ENCODE measurements at places on chromosomes 7 and 10. TPM values are rescaled to one million over a fixed set of nuclear protein-coding genes. Genes with fewer than 3 reads are reported as not detected.

DNA sequence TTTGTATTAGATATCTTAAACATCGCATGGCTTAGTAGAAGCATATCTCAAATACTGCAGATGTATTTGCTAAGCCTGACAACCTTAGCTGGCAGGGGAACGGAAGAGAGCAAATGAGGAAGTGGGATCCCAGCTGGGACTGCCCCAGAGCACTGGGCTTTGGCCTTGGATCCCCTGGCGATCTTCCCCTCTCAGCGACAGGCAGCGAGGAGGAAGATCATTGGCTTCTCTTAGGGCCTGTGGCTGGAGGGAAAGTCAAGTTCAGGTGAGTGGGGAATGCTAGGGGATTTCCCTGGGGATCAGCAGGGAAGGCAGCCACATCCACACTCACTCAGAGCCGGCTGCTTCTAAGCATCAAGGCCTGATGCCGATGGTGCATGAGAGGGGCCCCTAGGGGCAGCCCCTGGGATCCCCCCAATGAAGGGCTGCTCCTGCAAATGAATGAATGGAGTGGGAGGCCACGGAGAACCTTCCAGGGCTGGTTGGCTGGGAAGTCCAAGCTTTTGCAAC, 42.0 kb downstream of the LYZL2 start:
- H3K36me3 ChIP-seq, result no peaks in the 10 kb centered on the region
- no peak overlapping the region for H3K27ac ChIP-seq
- H3K4me1 ChIP-seq, result peaks cover 4% of the 10 kb centered on the region
- no peak overlapping the region for H3K4me3 ChIP-seq
- DNase-seq, result no peak

GRCh38 chr7:123864436-123864835, 19.5 kb downstream of the HYAL4 start:
- H3K4me3 ChIP-seq, result no peak overlapping the region
- H3K27me3 ChIP-seq, result no peaks in the 10 kb centered on the region
- DNase-seq, result no peak
- no peak overlapping the region for H3K27ac ChIP-seq
- H3K4me1 ChIP-seq, result no peaks in the 10 kb centered on the region

- H3K4me1 ChIP-seq, result no peaks in the 10 kb centered on the region
- H3K4me3 ChIP-seq, result no peak overlapping the region
- H3K27me3 ChIP-seq, result no peaks in the 10 kb centered on the region
- no peak overlapping the region for H3K27ac ChIP-seq
- H3K36me3 ChIP-seq, result no peaks in the 10 kb centered on the region
Observed at GRCh38 chr10:107814865-107815487, 650.5 kb upstream of the SORCS1 start.

The SPDYE11 gene
- not detected for total RNA-seq

DNA sequence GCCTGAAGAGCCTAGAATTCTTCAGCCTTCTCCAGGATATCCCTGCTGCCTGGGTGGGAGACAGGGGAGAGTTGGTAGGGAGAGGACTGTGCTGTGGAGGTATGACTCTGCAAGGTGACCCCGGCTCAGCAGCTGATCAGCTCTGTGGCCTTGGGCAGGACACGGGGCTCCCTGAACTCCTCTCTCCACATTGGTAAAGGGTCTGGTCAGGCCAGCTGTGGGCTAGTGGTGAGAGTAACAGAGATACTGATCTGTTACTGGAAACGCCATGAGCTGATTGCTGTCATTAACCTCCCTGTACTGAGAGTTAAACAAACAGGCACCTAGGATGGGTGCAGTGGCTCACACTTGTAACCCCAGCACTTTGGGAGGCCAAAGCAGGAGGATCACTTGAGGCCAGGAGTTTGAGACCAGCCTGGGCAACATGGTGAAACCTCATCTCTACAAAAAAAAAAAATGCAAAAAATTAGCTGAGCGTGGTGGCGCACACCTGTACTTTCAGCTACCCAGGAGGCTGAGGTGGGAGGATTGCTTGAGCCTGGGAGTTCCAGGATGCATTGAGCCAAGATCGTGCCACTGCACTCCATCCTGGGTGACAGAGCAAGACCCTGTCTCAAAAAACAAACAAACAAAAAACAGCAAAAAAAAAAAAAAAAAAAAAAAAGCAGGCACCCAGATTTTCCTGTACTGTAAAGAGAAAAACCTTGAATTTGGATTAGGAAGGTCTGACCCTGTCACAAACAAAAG, 151.5 kb downstream of the CUX1 start:
- no peak overlapping the region for H3K4me3 ChIP-seq
- H3K27ac ChIP-seq, result no peak overlapping the region
- H3K4me1 ChIP-seq, result peaks cover 15% of the 10 kb centered on the region

The OR2A42 gene
- not detected for total RNA-seq

The SSC4D gene
- total RNA-seq, result 0.71 TPM

The CDNF gene
- 1.0 TPM for total RNA-seq

DNA sequence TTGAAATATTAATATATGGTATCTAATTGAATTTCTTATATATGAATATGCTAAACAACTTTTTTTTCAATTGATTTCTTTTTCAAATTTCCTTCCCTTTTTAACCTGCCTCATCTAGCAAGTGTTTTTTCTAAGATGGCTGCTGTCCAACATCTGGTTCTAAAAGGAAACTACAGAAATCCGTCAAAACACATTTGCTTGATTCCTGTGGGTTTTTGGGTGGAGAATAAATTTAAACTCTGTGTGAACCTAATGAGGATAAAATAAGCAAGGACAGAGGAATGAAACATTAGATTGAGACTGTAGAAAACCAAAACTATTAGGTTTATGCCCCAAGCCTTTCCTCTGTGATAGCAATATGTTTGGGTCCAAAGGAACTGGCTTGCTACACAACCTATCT, 75.5 kb upstream of the STARD3NL start:
- no peaks in the 10 kb centered on the region for H3K4me1 ChIP-seq
- DNase-seq, result no peak
- H3K27ac ChIP-seq, result no peak overlapping the region
- no peaks in the 10 kb centered on the region for H3K27me3 ChIP-seq
- H3K4me3 ChIP-seq, result no peak overlapping the region

DNA sequence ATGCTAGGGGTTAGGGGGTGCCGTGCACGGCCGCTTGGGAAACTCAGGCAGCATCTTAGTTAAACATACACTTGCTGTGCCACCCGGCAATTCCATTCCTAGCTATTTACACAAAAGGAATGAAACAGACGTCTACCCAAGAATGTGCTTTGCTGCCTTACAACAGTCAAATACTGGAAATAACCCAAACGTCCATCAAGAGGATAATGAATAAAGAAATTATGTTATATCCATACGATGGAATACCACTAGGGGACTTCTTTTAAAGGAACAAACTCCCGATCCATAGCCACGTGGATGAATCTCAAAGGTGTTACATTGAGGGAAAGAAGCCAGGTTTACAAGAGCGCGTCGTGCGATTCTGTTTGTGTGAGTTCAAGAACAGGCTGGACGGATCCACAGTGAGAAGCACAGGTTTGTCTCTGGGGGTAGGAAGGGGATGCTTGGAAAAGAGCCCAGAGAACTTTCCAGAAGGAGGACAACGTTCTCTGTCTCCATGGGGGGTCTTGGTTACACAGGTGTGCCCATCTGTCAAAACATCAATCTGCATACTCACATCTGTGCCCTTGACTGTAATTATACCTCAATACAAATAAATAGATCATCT, 41.8 kb downstream of the STK32C start:
- no peak overlapping the region for H3K4me3 ChIP-seq
- H3K36me3 ChIP-seq, result no peaks in the 10 kb centered on the region
- H3K27ac ChIP-seq, result no peak overlapping the region
- H3K27me3 ChIP-seq, result no peaks in the 10 kb centered on the region
- DNase-seq, result no peak

The OR2A7 gene
- 0.24 TPM for total RNA-seq

DNA sequence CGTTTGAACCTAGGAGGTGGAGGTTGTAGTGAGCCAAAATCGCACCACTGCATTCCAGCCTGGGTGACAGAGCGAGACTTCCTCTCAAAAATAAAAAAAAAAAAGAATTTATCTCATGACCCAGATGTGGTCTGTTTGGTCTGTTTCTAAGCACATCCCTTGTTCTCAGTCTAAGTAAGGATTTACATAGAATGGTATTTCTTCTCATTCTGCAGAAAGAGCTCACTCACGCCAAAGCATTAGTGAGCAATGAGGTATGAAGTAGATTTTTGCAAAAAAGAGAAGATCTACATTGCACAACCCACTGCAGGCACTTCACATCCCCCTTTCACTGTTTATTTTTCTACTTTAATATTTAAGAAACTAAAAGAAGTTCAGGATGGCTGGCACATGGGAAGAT, 76.5 kb upstream of the FGL2 start:
- H3K27me3 ChIP-seq, result no peaks in the 10 kb centered on the region
- no peaks in the 10 kb centered on the region for H3K36me3 ChIP-seq
- no peak overlapping the region for H3K4me3 ChIP-seq
- no peak for DNase-seq
- H3K4me1 ChIP-seq, result no peaks in the 10 kb centered on the region

The CYP3A7 gene
- total RNA-seq, result 0.99 TPM

- no peaks in the 10 kb centered on the region for H3K36me3 ChIP-seq
- no peaks in the 10 kb centered on the region for H3K4me1 ChIP-seq
- peaks cover 66% of the 10 kb centered on the region for H3K27me3 ChIP-seq
- H3K4me3 ChIP-seq, result no peak overlapping the region
- DNase-seq, result no peak
Observed at GRCh38 chr7:155482511-155483183, 24.7 kb downstream of the EN2 start.

GRCh38 chr10:130621231-130621775, 485.1 kb downstream of the GLRX3 start:
- H3K27me3 ChIP-seq, result no peaks in the 10 kb centered on the region
- H3K27ac ChIP-seq, result no peak overlapping the region
- no peaks in the 10 kb centered on the region for H3K36me3 ChIP-seq
- no peak overlapping the region for H3K4me3 ChIP-seq
- DNase-seq, result no peak

The OGDHL gene
- total RNA-seq, result 0.61 TPM

The MBLAC1 gene
- 3.1 TPM for total RNA-seq

DNA sequence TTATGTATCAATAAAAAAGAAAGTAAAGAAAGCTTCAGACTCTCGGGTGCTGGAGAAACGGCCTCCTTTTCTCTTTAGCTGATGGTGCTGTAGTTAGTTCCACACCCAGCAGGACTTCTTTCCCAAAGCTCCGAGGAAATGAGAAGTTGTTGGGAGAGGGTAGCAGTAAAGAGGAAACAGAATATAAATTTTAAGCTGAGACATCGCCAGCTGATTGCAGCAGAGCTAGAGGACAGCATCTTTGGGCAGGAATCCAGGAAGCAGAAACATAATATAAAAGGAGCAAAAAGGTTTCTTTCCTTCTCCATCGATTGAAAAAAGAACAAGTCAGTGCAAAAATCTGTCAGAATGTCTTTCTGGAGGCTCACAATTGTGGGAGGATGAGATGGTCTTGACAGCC, 616.9 kb upstream of the FOXK1 start:
- H3K27me3 ChIP-seq, result no peaks in the 10 kb centered on the region
- DNase-seq, result no peak
- H3K4me1 ChIP-seq, result no peaks in the 10 kb centered on the region
- no peaks in the 10 kb centered on the region for H3K36me3 ChIP-seq
- no peak overlapping the region for H3K4me3 ChIP-seq

The IPMK gene
- total RNA-seq, result 4.5 TPM

GRCh38 chr7:86932038-86932512, 127.4 kb downstream of the ELAPOR2 start:
- no peak for DNase-seq
- H3K27me3 ChIP-seq, result no peaks in the 10 kb centered on the region
- no peak overlapping the region for H3K4me3 ChIP-seq
- H3K27ac ChIP-seq, result no peak overlapping the region

DNA sequence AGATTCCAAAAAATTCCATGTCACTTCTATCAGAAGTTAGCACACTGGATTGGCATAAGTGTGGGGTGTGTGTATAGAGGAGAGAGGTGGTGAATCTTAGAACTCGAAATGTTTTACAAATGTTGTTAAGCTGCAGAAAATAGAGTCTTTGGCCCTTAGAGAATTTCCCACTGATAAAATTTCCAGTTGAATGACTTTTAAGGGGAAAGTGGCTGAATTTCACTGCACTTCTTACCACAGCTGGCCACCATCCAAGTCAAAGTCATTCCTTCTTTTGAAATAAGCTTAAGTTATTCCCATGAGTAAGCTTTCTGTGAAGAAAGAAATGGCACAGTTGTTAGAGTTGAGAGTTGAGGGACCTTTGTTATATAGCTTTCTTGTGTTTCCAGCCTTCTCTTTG, 13.9 kb downstream of the VCL start:
- no peaks in the 10 kb centered on the region for H3K36me3 ChIP-seq
- no peak overlapping the region for H3K27ac ChIP-seq
- H3K27me3 ChIP-seq, result no peaks in the 10 kb centered on the region
- peaks cover 3% of the 10 kb centered on the region for H3K4me1 ChIP-seq
- no peak for DNase-seq

The FAM237B gene
- not detected for total RNA-seq

DNA sequence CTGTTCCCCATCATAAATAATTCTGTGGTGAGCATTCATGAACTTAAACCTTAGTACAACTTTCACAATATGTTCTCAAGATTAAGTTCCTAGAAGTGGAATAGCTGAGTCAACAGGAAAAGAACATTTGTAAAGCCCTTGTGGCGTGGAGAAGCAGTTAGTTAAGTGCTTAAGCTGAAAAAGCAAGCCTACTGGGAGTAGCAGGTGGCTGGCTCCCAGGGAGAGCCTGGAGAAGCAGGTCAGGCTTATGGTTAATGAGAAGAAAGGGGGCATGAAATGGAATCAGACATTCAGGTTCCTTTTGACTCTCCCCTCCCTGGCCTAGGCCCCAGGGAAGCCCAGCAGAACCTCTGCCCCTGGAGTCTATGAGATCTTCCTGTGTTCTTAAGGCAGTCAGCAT, 35.3 kb downstream of the VSTM4 start:
- H3K4me3 ChIP-seq, result no peak overlapping the region
- H3K27me3 ChIP-seq, result no peaks in the 10 kb centered on the region
- H3K27ac ChIP-seq, result no peak overlapping the region
- H3K4me1 ChIP-seq, result no peaks in the 10 kb centered on the region

DNA sequence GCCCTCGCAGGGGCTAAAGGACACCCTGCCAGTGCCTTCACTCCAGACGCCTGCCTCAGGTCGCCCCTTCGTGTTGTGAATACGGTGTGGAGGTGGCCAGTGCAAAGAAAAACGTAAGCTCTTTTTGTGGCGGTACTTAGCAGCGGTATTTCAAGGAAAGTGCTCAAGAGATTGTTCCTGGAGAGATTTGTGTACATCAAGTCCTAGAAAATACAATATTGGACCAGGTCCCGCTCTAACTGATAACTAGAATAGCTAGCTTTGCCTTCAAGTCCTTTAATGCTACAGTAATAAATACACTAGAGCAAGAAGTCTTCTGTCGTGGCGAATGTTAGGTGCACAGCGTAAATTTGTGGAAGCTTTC, 689 bp downstream of the PLCE1 start:
- H3K27me3 ChIP-seq, result peaks cover 53% of the 10 kb centered on the region
- no peaks in the 10 kb centered on the region for H3K4me1 ChIP-seq
- no peak overlapping the region for H3K27ac ChIP-seq
- H3K36me3 ChIP-seq, result no peaks in the 10 kb centered on the region
- peak overlapping the region; percentile 20 for H3K4me3 ChIP-seq

The TUBAL3 gene
- 1.3 TPM for total RNA-seq

- no peaks in the 10 kb centered on the region for H3K4me1 ChIP-seq
- DNase-seq, result no peak
- H3K4me3 ChIP-seq, result no peak overlapping the region
Observed at GRCh38 chr7:90474284-90475210, 5.1 kb downstream of the PTTG1IP2 start.

- H3K36me3 ChIP-seq, result no peaks in the 10 kb centered on the region
- peaks cover 45% of the 10 kb centered on the region for H3K4me1 ChIP-seq
- peak overlapping the region; percentile 79 for H3K27ac ChIP-seq
- H3K27me3 ChIP-seq, result no peaks in the 10 kb centered on the region
- H3K4me3 ChIP-seq, result no peak overlapping the region
Observed at GRCh38 chr7:30162622-30163124, 27.9 kb downstream of the MTURN start.

GRCh38 chr7:80216996-80217842, 82.6 kb downstream of the GNAI1 start:
- no peaks in the 10 kb centered on the region for H3K27me3 ChIP-seq
- H3K27ac ChIP-seq, result no peak overlapping the region
- no peaks in the 10 kb centered on the region for H3K36me3 ChIP-seq

The ADRA2A gene
- 0.09 TPM for total RNA-seq

All from thymus (tissue), 14 donors.